ENCODE measurements at places on chromosomes 13 and 19.

- DNase-seq = peak; percentile 61
These were observed 46.3 kb upstream of the ZNF730 start for GRCh38 chr19:23070353-23071146.

GRCh38 chr13:33307843-33308242 lies 22.3 kb upstream of the STARD13 start:
- DNase-seq = no peak

- peak; percentile 57 for DNase-seq
These were observed 19.3 kb upstream of the GATAD2A start for GRCh38 chr19:19385896-19386869.

DNA sequence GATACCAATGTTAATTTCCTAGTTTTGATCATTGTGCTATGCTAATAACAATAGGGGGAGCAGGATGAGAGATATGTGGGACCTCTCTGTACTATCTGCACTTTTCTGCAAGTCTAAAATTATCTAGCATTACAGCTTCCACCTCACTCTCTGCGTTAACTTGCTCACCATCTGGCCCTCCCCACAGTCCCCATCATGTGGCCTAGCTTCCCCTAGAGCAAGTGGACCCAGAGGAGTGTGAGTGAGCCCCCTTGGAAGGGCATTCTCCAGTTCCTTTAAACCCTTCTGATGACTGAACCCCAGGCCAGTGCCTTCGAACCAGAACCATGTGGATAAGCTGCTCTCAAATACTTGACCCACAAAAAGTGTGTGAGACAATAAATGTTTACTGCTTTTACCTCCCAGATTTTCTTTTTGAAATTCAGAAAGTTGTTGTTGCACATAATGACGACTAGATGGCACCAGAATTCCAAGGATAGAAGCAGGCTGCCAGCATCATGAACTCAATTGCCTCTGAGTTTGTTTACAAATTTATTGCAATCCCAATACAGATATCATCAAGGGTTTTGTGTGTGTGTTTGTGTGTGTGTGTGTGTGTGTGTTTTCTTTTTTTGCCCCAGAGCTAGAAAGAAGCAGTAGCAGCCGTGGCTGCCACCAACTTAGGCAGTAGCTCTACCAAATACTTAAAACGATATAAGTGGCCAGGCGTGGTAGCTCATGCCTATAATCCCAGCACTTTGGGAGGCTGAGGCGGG lies 49.0 kb upstream of the ZNF780A start:
- DNase-seq = no peak

DNA sequence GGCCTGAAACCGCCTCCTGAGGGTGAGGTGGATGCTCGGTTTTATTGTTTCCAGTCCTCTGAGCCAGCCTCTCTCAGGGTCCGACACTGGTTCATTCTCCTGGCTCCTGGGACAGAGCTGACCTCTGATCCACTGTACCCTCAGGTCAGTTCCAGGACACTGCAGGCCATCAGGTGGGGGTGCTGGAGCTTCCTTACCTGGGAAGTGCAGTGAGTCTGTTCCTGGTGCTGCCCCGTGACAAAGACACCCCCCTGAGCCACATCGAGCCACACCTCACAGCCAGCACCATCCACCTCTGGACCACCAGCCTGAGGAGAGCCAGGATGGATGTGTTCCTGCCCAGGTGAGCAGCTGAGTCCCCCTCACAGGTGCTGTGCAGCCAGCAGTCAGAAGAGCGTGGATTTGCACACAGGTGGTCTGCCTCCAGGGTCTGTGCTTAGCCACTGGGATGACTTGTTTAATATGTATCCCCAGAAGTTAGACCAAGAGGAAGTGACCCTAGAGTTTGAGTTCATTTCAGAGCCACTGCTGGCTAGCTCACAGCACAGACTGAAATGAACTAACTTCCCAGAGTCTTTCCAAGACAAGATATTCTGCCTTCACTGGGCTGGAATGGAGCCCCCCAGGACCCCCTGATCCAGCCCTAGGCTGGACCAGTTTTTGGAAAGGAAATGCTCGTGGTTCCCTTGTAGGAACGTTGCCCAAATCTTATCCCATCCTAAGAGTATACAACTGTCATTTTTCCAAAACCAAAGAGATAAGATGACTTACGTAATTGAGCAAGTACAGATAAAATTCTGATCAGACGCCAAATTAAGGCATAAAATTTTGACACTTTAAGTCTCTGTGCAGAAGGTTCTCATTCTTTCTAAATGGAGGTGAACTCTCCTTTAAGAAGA lies 8.8 kb downstream of the SERPINE3 start:
- no peak for DNase-seq

- no peak for DNase-seq
These were observed 1.2 kb upstream of the GRAMD1A start for GRCh38 chr19:34998777-34999497.

DNA sequence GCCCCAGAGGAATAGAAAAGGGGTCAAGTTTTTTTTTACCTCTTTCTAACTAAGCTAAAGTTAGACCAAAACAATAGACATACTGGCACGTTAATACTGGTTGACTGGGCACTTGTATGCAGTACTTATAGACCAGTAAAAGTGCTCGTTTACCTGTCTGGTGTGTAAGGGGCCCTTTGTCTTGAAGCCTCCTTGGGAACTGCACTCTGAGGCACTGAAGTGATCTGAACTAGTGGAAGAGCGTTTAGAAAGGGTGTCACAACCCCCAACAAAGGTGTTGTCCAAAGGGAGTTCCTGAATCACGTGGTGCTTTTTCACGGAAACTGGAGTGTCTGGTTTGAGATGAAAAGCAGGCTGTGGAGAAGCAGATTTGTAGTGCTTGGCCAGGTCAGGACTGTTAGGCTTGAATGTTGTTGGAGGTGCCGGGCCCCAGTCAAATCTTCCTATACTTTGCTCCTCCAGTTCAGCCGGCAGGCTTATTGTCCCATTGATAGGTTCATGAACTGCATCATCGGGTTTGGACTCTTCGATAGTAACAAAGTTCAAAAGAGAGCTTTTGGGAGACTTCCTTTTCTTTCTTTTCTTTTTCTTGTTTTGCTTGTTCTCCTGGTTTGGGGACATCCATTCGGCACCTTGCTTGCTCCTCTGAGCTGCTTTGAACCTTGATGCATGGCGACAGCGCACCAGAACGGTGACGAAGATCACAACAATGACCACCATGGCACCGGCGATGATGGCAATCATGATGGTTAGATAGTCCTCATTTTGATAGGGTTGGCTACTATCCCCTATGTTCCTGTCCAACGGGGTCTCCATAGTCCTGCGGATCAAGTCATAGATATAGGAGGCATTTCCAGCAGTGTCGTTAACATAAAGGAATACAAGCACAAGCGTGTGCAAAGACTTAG lies 4.6 kb downstream of the PCDH9 start:
- no peak for DNase-seq

DNA sequence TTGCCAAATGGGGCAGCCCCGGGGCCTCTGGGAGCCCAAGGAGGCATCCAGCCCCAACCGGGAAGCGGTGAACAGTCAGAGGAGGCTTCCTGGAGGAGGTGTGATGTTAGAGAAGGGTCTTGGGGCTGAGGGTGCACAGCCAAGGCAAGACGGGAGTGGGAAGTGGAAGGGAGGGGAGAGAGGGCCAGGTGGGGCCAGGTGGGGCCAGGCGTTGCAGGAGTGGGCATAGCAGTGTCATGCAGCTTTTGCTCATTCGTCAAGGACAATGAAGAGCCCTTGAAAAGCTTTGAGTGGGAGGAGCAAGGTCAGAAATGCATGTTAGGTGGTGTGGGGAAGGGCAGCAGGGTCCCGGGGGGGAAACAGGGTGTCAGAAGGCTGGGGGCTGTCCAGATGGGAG lies 1.8 kb downstream of the FBN3 start:
- no peak for DNase-seq

DNA sequence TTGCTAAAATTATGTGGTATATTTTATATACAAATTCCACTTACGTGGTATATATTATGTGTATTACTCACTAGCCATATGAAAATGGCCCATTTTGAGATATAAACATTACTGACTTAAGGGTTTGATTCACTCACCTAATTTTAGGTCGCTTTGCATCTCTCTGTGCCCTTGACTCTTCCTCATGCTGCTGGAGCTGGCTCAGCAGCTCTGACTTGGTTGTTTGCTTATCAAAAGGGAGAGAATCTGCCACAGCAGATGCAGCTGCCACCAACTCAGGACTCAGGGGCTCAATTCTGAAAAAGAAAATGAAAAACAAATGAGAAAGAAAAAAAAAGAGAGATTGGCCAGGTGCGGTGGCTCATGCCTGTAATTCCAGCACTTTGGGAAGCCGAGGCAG lies 12.2 kb downstream of the MRPS31 start:
- DNase-seq = no peak

DNA sequence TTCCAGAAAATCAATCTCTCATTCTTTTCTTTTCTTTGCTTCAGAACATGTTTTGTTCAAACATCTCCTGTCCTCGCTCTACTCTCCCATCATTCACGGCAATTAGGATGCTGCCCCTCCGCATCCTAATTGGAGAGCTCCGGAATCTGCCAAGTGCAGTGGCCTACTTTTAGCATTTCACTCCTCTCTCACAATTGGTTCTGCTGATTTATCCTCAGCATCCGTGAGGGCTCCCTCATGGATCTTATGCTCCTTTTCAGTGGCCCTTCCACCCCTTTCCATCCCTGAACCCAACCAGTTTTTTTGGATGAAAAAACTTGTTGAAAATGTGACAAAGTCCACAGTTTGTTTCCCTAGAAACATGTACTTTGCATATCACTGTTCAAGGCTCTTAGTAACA lies 22.4 kb downstream of the AMER2 start:
- no peak for DNase-seq

DNA sequence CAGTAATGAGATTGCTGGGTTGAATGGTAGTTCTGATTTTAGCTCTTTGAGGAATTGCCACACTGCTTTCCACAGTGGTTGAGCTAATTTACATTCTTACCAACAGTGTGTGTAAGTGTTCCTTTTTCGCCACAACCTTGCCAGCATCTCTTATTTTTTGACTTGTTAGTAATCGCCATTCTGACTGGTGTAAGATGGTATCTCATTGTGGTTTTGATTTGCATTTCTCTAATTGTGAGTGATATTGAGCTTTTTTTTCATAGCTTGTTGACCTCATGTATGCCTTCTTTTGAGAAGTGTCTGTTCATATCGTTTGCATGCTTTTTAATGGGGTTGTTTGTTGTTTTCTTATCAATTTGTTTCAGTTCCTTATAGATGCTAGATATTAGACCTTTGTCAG lies 245.0 kb downstream of the MTUS2 start:
- no peak for DNase-seq

DNA sequence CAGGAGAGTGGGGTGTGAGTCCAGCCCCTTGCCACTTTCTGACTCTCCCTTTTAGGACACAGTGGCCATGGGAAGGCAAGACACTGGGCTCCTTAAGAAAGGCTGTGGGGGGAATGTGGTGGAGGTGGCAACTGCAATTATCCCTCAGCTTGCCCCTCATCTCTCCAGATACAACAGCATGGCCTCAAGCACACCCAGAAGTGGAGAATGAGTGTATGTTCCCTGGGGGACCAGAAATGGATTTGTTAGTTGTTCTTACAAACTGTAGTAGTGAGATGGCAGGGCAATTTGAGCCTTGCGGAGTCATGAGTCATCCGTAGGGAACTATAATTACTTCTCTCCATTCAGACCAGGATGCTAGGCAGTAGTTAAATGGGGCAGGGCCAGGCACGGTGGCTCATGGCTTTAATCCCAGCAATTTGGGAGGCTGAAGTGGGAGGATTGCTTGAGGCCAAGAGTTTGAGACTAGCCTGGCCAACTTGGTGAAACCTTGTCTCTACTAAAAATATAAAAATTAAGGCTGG lies 25.6 kb upstream of the CXCL17 start:
- DNase-seq = no peak

DNA sequence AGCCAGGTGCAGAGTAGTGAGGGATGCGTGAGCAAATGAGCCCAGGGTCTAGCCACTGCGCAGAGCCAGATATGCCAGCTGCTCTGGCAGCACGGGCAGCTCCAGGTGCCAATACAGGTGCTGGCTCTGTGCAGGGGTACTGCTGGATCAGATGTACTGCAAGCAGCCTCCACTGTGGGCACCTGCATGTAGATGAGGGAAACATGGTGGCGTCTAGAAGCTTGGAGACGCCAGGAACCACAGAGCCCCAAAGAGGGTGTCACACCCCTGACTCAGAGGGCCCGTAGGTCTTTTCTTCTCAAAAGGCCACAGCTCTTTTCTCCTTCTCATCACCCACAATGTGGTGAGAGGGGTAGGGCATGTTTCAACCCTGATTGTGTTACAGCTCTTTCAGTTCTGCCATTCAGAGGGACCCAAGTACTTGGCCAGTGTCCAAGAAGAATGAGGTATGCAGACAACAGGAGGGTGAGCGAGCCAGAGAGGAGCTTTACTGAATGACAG lies 244.4 kb upstream of the SLITRK1 start:
- DNase-seq = no peak

GRCh38 chr13:32314271-32315237 lies 609 bp downstream of the ZAR1L start:
- no peak for DNase-seq

DNA sequence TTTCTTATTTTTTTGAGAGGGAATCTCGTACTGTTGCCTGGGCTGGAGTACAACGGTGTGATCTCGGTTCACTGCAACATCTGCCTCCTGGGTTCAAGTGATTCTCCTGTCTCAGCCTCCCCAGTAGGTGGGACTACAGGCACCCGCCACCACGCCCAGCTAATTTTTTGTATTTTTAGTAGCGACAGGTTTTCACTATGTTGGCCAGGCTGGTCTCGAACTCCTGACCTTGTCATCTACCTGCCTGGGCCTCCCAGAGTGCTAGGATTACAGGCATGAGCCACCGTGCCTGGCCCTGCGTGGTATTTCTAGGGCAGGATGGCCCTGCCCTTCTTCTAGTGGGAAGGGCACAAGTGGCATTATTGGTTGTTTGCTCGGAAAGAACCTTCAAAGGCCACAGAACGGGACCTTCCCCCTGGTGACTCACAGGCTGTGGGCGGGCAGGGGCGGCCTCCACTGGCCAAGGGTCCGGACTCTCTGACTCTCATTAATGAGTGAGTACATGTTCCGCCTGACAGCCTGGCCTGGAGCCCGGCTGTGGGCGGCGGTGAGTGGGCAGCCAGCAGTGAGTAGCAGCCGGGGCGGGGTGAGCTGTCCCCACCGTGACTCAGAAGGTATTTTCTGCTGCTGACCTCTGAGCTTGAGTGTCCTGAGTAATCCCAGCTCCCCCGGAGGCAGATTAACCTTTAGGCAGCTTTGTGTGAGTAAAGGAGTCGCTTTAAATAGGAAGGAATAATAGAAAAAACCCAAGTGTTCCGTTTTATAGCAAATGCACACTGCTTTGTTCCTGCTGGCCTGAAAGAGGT lies 5.1 kb downstream of the DOT1L start:
- no peak for DNase-seq

DNA sequence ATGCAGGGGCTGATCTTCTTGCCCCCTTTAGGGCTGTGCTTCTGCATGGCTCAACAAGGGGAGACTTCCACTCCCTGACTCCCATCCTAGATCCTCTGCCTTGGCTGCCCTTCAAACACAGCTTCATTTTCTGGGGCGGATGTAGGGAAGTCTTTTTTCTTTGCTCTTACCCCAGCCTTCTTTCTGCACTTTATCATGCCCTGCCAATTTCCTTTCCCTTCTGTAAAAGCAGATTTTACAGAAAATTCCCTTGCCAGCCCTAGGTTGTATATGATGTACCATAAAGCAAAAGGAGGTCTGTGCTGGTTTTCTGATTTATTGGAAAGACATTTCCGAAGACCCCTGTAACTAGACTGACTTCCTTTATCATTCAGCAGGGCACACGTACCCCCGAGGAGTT lies 283.4 kb downstream of the SHISA2 start:
- DNase-seq = no peak

GRCh38 chr13:91540158-91540736 lies 141.8 kb downstream of the GPC5 start:
- DNase-seq = no peak

Data from WTC11 (cell line).